Testis (tissue), 5 donors: ENCODE measurements at places on chromosomes 1 and 21. TPM values are rescaled to one million over a fixed set of nuclear protein-coding genes. Genes with fewer than 3 reads are reported as not detected.

CD244 gene
- 1.4 TPM for total RNA-seq

BTBD8 gene
- total RNA-seq, result 14.6 TPM

TBX19 gene
- total RNA-seq, result 2.7 TPM

GRCh38 chr1:116087628-116088027, 23.6 kb upstream of the MAB21L3 start:
- H3K27me3 ChIP-seq, result no peaks in the 10 kb centered on the region
- no peak overlapping the region for H3K27ac ChIP-seq
- no peak for DNase-seq
- H3K36me3 ChIP-seq, result no peaks in the 10 kb centered on the region

GRCh38 chr1:5477716-5478115, 514.5 kb downstream of the NPHP4 start:
- no peak overlapping the region for H3K4me3 ChIP-seq
- DNase-seq, result no peak
- H3K27ac ChIP-seq, result no peak overlapping the region
- no peaks in the 10 kb centered on the region for H3K27me3 ChIP-seq
- H3K36me3 ChIP-seq, result no peaks in the 10 kb centered on the region
- no peaks in the 10 kb centered on the region for H3K4me1 ChIP-seq

DNA sequence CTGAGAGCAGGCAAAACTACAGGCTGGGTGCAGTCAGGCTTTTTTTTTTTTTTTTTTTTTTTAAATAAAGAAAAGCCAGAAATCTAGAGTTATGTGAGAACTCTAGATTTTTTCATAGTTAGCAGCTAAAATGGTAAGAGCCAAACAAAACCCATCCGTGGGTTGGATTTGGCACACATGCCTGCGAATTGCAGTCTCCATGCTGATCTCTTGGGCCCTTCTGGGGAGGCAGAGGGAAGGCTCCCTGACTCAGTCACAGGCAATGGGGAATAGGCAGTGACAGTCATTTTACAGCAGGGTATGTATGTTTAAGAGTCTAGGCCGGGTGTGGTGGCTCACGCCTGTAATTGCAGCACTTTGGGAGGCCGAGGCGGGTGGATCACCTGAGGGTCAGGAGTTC, 2.6 kb downstream of the TXLNA start:
- no peaks in the 10 kb centered on the region for H3K27me3 ChIP-seq
- no peaks in the 10 kb centered on the region for H3K36me3 ChIP-seq
- H3K27ac ChIP-seq, result no peak overlapping the region
- H3K4me1 ChIP-seq, result peaks cover 30% of the 10 kb centered on the region
- no peak overlapping the region for H3K4me3 ChIP-seq
- DNase-seq, result no peak

DNA sequence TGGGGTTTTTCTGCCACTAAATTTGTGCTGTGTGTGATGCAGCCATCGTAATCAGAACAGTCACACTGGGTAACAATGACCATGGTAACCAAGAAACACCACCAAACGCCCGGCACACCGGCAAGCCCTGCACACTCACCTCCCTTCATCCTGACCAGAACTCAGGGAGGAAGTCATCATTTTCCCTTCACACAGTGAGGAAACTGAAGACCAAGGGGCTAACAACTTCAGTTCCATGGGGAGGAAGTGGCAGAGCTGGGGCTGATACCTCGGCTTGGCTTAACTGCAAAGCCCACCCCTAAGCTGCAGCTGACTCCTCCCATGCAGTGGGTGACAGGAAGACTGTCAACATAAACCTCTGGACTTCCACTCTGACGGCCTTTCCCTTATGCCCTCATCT, 69.3 kb upstream of the BCAR3 start:
- H3K27ac ChIP-seq, result no peak overlapping the region
- no peak overlapping the region for H3K4me3 ChIP-seq
- H3K36me3 ChIP-seq, result no peaks in the 10 kb centered on the region
- no peaks in the 10 kb centered on the region for H3K27me3 ChIP-seq
- H3K4me1 ChIP-seq, result no peaks in the 10 kb centered on the region

- H3K27me3 ChIP-seq, result no peaks in the 10 kb centered on the region
- no peaks in the 10 kb centered on the region for H3K36me3 ChIP-seq
- no peak overlapping the region for H3K27ac ChIP-seq
- no peak overlapping the region for H3K4me3 ChIP-seq
Observed at GRCh38 chr1:21573971-21574465, 64.8 kb downstream of the ALPL start.
